ENCODE measurements at places on chromosomes 3 and 15.
A peak's percentile ranks its signal among the peaks of the same experiment; 100 is the strongest.

- no peak for DNase-seq
Observed at GRCh38 chr15:93195109-93195508, 106.1 kb upstream of the RGMA start.

GRCh38 chr3:62670351-62670750 is 204.9 kb downstream of the CADPS start:
- DNase-seq, result no peak

GRCh38 chr15:51367322-51367976 is 26.0 kb downstream of the GLDN start:
- no peak for DNase-seq

DNA sequence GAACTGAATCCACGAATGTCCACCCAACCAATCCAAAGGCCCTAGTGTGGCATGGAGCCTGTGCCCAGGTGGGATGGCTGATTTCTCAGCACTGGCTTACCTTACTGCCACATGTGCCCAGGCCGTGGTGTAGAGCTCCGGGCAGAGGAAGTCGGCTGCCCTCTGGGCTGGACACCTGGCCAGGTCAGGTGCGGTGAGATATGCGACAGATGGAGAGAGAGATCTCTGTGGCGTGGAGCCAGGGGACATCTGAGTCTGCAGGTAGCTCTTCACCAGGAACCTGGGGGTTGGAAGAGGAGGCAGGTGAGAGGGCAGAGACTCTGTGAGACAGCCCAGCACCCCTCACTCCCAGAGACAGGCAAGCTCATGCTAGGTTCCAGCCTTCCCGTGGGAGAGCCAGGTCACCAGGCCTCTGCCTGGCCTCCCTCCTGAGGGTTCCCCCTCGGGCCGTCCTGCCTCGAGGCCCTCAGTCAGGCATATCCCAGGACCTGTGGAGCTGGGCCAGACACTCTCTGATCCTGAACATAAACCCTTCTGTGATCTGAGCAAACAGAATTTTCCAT is 12.6 kb downstream of the ACOX2 start:
- DNase-seq, result no peak

DNA sequence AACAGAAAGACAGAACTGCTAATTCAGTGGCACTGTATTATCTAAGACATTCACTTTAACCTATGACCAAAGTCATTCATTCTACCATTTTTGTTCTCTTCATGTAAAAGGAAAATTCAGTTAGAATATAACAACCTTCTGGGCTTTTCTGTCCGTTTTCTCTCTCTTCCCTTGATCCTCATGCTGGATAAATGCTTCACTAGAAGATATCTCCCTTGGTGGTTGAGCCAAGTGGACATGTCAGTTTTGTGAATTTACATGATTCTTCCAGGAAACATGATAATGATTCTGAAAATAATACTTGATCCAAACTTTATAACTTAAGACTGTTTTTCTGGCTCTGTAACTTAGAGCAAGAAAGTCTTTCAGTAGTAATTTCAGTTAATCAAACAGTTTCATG is 1012.2 kb downstream of the SQOR start:
- no peak for DNase-seq

- no peak for DNase-seq
Observed at GRCh38 chr15:44792715-44793114, 56.4 kb downstream of the TRIM69 start.

DNA sequence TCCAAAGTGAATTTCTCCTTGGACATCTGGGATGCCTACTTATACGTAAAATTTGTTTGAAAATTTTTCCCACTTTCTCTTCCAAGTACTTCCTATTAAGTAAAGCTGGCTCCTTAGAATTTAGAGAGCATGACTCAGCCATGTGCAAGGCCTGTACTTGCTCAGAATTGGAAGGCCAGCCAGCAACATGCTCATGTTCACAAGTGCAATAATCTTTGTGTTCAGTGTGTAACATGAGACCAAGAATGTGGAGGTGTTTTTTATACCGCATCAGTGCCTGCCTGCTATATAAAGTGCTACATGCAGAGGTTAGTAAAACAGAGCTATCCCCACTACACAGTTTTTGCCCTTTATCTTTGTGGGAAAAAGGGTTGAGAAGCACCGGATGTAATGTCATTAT is 151.9 kb upstream of the FEZF2 start:
- DNase-seq, result no peak

DNA sequence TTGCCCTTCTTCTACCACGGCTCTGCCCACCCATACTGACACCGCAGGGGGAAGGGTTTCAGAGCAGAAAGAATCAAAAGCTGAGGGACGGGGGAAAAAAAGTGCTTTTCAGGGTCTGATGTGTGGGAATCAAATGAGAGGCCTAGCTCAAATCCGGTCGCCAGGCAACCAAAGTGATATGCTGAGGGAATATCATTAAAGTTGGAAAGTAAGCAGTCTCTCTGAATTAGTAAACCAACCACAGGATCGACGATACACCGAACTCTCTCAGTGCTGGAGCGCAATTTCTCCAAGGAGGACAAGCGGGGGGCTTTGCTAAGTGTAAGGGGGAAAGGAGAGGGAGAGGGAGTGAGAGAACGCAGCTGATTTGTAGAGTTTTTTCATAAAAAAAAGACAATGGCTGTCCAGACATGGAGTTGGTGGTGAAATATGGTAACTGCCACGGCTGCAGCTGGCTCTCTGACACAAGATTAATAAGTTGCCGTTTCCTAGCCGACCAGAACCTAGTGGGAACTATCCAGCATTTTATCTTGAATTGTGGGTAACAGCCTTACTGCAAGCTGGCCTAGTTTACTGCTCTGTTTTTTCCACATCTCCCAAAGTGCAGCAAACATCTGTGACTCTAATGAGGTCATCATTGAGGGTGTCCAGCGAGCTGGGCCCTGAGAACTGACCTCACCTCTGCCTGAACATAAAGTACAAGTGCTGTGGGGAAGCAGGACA is 530.2 kb downstream of the SOX2 start:
- DNase-seq, result peak; percentile 40

DNA sequence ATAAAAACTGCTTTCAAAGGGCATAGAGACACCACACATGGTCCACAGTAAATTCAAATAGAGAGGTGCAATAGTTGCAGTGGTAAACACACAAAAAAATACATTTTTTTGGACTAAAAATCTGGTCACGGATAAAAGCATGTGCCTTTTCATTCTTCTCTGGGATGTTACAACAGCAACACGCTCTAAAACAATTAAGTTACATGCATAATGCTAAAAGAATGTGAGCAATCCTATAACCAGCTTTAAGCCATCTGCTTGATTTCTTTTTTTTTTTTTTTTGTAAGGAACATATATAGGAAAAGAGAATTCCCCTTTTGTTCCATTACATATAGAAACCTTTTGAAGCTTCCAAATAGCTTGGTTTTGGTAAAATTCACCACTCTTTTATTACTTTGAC is 20.0 kb downstream of the WNT5A start:
- no peak for DNase-seq

- no peak for DNase-seq
Observed at GRCh38 chr3:187684880-187685279, 14.7 kb upstream of the SST start.

DNA sequence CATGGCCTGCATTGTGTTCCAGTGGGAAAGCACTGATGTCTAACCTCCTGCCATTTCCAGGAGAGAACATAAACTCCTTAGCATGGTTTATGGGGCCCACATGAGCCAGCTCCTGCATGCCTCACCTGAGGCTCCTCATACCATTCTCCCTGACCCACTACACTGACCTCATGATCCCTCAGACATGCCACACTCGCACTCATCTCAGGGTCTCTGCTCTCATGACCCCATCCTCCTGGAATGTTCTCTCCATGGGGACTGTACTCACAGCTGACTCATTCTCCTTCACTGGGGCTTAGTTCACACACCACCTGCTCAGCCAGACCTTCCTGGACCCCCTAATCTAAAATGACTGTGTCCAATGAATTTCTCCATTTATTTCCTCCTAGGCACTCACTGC is 4.0 kb upstream of the LMCD1 start:
- no peak for DNase-seq

DNA sequence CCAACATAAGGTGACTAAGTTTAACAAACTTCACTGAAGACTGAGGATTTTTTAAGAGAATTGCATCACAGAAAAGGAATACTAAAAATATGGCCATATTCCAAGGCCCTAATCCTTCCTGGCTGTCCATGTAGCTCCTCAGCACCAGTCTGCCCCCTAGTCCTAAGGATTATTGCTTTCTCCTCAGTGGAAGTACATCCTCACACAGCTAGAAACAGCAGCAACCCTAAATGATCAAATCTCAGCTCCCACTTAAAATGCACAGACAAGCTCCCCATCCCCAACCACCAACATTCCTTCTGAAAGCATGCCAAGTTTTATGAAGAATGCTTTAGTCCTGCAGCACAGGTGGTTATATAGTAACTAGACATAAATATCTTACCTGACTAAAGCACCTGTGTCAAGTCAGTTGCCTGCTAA is 14.7 kb downstream of the ST3GAL6 start:
- DNase-seq, result no peak

DNA sequence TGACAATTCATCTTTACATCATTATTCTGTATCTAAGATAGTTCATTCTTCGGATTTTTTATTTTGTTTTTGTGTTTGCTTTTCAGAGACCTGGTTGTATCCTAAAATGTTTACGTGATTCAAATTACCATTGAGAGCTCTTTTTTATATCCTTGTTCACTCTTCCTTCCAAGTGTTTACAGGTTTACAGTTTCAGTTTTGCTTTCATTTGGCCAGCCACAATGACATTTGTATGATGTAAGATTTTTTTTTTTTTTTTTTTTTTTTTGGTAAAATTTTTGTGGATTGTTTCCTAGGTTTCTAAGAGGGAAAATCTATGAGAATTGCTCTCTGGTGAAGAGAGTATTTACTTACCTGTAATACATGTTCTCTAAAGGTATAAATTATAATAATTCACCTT is 55.0 kb downstream of the SETD5 start:
- no peak for DNase-seq
